ENCODE measurements at places on chromosomes 4 and X.

GRCh38 chrX:24027985-24028384, 999 bp upstream of the KLHL15 start:
- DNase-seq = no peak

GRCh38 chrX:137425986-137426385, 139.9 kb upstream of the ZIC3 start:
- no peak for DNase-seq

GRCh38 chr4:136002316-136002715, 1530.0 kb downstream of the PCDH18 start:
- DNase-seq = no peak

GRCh38 chr4:104470770-104471169, 23.9 kb downstream of the CXXC4 start:
- no peak for DNase-seq

All from stimulated activated CD4-positive, alpha-beta T cell treated with anti-CD3 and anti-CD28 coated beads, Interleukin-4, amount 100 ng/mL, for 48 hours (primary cell).